Activated T-cell treated with anti-CD3 and anti-CD28 coated beads for 1 hour (primary cell): ENCODE measurements at places on chromosomes 4 and X.

- no peak for DNase-seq
Observed at GRCh38 chr4:174225349-174226049, 58.0 kb downstream of the FBXO8 start.

GRCh38 chrX:23403849-23404248 is 69.2 kb downstream of the PTCHD1 start:
- no peak for DNase-seq

- DNase-seq = no peak
Observed at GRCh38 chr4:99652596-99653436, 4.8 kb downstream of the C4orf54 start.

- no peak for DNase-seq
Observed at GRCh38 chr4:101171747-101172146, 175.6 kb downstream of the PPP3CA start.

DNA sequence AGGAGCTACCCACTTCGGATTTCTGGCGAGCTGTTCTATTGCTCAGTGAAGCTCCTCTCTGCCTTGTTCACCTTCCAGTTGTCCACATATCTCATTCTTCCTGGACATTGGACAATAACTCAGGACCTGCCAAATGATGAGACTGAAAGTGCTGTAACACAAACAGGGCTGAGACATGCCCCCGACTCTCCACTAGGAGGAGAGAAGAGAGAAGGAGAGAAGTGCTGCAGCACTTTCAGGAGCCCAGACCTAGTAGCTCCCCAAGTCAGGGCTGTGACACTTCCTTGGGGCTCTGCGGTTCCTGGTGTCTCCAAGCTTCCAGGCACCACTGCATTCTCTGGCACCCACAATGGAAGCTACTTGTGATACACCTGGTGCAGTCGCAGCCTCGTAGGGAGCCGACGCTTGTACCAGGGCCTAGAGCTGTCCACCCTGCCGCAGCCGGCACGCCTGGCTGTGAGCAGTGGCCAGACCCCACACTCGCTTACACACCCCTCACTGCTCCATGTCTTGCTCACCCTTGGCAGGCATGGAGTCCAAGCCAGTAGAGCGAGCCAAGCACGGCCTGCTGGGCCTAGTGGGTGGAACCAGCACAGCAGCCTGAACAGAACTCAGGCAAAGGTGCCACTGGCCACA is 234.9 kb downstream of the TECRL start:
- no peak for DNase-seq

GRCh38 chr4:45408996-45409395 is 682.6 kb upstream of the GNPDA2 start:
- DNase-seq = no peak
